ENCODE measurements at places on chromosomes 2 and 18. TPM values are rescaled to one million over a fixed set of nuclear protein-coding genes. Genes with fewer than 3 reads are reported as not detected.

DNA sequence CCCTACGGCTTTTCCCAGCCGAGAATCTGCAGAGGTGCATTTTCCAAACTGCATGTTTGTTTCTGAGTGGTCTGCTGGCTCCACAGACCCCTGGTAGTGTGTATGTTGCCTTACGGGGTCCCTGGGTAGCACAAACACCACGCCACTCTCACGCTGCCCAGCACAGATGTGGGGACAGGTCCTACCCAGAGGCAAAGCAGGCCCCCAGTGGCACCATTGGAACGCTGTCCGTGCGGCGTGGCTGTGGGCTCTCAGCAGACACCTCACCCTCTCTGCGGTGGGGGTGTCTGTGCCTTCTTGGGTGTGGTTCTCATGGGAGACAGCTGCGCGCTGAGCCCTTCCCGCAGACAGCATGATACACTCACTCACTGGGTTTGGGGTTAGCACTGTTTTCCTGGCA lies 137.4 kb downstream of the NFATC1 start:
- DNase-seq, result no peak
- peaks cover 54% of the 10 kb centered on the region for H3K27me3 ChIP-seq
- H3K27ac ChIP-seq, result no peak overlapping the region

GRCh38 chr18:2168022-2168421 lies 403.3 kb downstream of the METTL4 start:
- peak overlapping the region; percentile 70 for H3K27ac ChIP-seq
- H3K36me3 ChIP-seq, result no peaks in the 10 kb centered on the region
- H3K27me3 ChIP-seq, result no peaks in the 10 kb centered on the region

- DNase-seq, result no peak
- H3K4me1 ChIP-seq, result peaks cover 19% of the 10 kb centered on the region
- H3K36me3 ChIP-seq, result no peaks in the 10 kb centered on the region
- H3K27me3 ChIP-seq, result peaks cover 10% of the 10 kb centered on the region
- H3K27ac ChIP-seq, result peak overlapping the region; percentile 86
Observed at GRCh38 chr2:234091432-234091879, 41.0 kb downstream of the SPP2 start.

GRCh38 chr2:199366406-199366805 lies 91.3 kb downstream of the SATB2 start:
- H3K4me1 ChIP-seq, result peaks cover 22% of the 10 kb centered on the region
- no peak overlapping the region for H3K4me3 ChIP-seq
- no peaks in the 10 kb centered on the region for H3K36me3 ChIP-seq
- DNase-seq, result no peak
- no peak overlapping the region for H3K27ac ChIP-seq
- peaks cover 3% of the 10 kb centered on the region for H3K27me3 ChIP-seq

DNA sequence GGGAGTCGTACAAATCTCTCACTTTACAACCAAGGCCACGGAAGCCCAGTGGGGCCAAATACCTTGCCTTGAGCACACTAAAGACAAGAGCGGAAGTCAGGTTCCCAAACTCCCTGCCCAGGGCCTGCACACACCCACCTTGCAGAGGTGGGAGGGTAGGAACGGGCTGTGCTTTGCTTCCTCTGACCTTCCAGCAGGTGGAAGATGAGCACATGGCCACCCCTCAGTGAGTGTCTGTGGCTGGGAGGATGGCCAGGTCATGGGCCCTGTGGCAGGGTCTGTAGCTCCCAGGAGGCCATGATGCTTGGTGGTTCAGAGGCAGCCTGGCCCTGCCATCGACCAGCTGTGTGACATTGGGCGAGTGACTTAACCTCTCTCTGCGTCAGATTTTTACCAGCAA lies 218.2 kb downstream of the ZBTB7C start:
- H3K27me3 ChIP-seq, result peaks cover 24% of the 10 kb centered on the region
- H3K36me3 ChIP-seq, result no peaks in the 10 kb centered on the region
- no peak overlapping the region for H3K4me3 ChIP-seq

DNA sequence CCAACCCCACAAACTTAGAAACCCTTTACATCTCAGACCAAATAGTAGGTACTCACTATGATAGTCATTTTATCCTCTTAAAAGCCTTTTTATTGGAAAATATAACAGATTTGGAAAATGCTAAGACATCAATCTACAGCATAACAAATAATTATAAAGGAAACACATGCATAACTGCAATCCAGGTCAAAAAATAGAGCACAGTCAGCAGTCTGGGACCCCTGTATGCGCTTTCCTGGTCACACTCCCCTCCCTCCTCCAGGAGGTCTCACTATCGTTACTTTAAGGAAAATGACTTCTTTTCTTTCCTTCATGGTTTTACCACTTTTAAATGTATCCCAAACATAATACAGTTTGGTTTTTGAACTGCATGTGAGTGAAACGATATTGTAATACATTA lies 90.5 kb upstream of the CCDC150 start:
- no peaks in the 10 kb centered on the region for H3K36me3 ChIP-seq
- no peak for DNase-seq
- no peak overlapping the region for H3K27ac ChIP-seq
- no peaks in the 10 kb centered on the region for H3K27me3 ChIP-seq

DNA sequence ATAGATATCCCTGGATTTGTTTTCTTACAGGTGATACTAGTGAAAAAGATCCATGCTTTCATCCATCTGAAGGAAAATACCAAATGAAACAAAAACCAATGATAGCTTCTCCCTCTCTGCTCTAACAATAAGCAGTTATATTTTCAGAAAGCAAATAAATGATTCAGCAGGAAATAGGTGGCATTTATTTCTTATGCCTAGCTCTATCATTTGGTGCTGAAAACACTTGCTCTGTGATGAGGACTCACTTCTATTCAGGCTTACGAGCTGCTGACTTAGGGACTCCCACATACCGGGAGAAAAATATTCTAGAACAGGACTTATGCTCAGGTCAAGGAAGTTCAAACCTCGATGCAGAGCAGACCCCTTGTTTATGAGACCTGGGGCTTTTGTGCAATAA lies 142.6 kb downstream of the SETBP1 start:
- DNase-seq, result no peak
- H3K4me3 ChIP-seq, result no peak overlapping the region
- H3K4me1 ChIP-seq, result peaks cover 64% of the 10 kb centered on the region
- H3K27ac ChIP-seq, result no peak overlapping the region
- H3K27me3 ChIP-seq, result no peaks in the 10 kb centered on the region
- peaks cover 2% of the 10 kb centered on the region for H3K36me3 ChIP-seq

DNA sequence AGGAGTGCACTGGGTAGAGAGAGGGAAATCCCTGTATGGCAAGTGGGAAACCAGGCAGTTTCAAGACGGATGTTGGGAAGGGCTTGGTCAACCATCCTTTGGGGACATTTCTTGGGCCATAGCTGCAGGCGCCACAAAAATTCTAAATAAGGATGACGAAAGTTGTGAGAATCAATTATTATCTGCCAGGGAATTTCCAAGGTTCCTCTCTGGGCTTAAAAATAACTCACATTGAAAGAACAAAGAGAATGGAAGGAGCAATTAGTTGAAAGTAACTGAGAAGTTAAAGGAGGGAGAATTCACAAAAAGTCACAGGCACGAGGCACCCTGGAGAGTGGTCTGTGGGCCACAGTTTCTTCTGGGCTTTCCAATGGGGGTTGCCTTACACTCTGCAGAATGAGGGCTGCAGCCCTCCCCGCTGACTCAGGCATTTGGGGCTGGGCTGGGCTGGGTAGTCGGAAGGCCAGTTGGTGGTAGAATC lies 195.7 kb downstream of the SMAD7 start:
- H3K27me3 ChIP-seq, result no peaks in the 10 kb centered on the region
- H3K4me1 ChIP-seq, result peaks cover 24% of the 10 kb centered on the region
- no peak for DNase-seq
- no peak overlapping the region for H3K27ac ChIP-seq
- peaks cover 23% of the 10 kb centered on the region for H3K36me3 ChIP-seq

EFR3B gene
- 15.4 TPM for total RNA-seq

All from mesothelial cell of epicardium (in vitro differentiated cells).